Endothelial cell of umbilical vein (primary cell): ENCODE measurements at places on chromosomes 2 and 18.

DNA sequence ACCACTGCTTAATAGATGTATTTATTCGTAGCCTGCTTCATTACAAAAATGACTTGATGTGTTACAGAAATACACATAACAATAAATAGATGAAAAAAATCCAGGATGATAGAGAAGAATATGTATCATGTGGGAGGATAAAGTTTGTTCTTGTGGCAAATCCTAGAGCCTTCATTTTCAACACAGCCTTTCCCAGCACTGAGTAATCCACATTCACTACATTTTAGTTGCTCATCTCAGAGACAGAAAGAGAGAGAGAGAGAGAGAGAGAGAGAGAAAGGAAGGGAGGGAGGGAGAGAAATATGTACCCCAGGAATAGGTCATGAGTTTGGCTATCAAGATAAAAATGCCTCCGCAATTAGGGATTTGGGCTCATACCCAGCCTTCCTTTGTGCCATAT is 144.3 kb downstream of the RBMS1 start:
- DNase-seq, result no peak

GRCh38 chr2:173966274-173967098 is 1.3 kb upstream of the SP3 start:
- no peak for DNase-seq

DNA sequence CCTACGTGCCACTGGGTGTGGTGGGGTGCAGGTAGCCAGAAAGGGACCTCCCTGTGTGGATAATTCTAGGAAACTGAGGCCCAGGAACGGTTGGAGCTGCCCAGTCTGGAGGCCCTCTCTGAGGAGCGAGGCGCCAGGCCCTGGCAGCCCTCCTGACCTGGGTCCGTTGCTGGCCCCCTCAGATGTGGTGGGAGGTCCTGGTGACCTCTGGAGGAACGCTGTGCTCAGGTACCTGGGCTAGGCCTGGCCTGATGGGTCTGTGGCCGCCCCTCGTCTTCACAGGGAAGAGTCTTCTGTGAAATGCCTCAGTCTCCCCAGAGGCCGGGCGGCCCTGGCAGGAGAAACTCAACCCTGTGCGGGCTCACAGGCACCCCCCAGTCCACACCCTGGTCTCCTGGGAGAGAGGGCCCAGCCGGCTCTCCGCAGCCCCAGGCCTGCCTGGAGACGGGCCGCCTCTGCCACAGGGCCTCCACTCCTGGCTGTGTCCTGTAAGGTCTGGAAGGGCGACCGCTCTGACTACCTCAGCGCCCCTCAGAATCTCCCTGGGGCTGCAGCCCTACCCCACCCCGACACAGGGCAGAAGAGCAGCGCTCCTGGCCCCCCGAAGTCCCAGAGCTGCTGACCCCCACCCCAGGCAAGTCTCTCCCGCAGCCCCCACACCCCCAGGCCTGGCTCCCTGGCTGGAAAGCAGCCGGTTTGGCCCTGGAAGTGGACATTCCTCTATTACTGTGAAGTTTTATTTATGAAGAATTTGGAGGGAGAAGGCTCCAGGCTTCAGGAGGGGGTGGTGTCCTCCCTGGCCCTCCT is 3.7 kb downstream of the B3GNT7 start:
- DNase-seq, result no peak

- no peak for DNase-seq
These were observed 22.9 kb downstream of the EPAS1 start for GRCh38 chr2:46320141-46320567.

GRCh38 chr2:128306931-128307460 is 11.7 kb downstream of the HS6ST1 start:
- no peak for DNase-seq

GRCh38 chr18:22550861-22551260 is 133.1 kb upstream of the CTAGE1 start:
- DNase-seq, result no peak
